ENCODE measurements at places on chromosomes 6 and 20. TPM values are rescaled to one million over a fixed set of nuclear protein-coding genes. Genes with fewer than 3 reads are reported as not detected.

GRCh38 chr6:163779727-163780284 lies 365.3 kb downstream of the QKI start:
- no peak for DNase-seq

- no peak for DNase-seq
Measured at GRCh38 chr6:81216668-81217067, 535.8 kb downstream of the TENT5A start.

- DNase-seq, result no peak
Measured at GRCh38 chr6:76694795-76695194, 622.3 kb upstream of the IMPG1 start.

- no peak for DNase-seq
Measured at GRCh38 chr6:99297415-99297814, 52.1 kb downstream of the FAXC start.

DNA sequence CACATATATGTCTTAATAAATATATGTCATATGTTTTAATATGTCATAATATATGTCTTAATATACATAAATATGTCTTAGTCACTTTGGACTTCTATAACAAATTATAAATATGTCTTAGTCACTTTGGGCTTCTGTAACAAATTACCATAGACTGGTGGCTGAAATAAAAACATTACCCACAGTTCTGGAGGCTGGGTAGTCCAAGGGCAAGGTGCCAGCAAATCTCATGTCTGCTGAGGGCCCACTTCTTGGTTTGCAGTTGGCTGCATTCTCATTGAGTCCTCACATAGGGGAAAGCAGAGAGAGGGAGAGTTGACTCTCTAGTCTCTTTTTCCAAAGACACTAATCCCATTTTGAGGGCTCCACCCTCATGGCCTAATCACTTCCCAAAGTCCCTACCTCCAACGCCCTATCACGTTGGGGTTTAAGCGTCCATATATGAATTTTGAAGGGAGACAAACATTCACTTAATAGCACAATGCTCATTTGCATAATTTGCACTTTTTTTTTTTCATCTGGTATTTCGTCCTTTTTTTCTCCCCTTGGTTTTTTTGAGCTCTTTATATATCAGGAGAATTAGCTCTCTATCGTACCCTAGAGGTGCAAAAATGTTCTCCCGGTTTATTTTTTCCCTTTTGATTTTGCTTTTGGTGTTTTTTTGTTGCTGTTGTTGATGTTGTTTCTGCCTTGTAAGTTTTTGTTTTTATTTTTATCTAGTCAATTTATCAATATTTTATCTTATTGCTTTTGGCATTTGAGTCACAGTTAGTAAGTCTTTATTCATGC lies 266.4 kb downstream of the PLCB1 start:
- no peak for DNase-seq

- DNase-seq, result peak; percentile 84
Measured at GRCh38 chr20:25090492-25091429, 8.8 kb upstream of the VSX1 start.

- DNase-seq, result peak; percentile 17
Measured at GRCh38 chr6:70312165-70312745, 9.4 kb upstream of the COL9A1 start.

GRCh38 chr20:1882026-1882425 lies 13.2 kb upstream of the SIRPA start:
- DNase-seq, result no peak

MAP3K5 gene
- 13.2 TPM for total RNA-seq

CTCFL gene
- total RNA-seq, result not detected

RIPOR2 gene
- 64.5 TPM for total RNA-seq

C20orf204 gene
- total RNA-seq, result 3.1 TPM

TSPO2 gene
- not detected for total RNA-seq
